ENCODE measurements at places on chromosomes 6 and 20.

DNA sequence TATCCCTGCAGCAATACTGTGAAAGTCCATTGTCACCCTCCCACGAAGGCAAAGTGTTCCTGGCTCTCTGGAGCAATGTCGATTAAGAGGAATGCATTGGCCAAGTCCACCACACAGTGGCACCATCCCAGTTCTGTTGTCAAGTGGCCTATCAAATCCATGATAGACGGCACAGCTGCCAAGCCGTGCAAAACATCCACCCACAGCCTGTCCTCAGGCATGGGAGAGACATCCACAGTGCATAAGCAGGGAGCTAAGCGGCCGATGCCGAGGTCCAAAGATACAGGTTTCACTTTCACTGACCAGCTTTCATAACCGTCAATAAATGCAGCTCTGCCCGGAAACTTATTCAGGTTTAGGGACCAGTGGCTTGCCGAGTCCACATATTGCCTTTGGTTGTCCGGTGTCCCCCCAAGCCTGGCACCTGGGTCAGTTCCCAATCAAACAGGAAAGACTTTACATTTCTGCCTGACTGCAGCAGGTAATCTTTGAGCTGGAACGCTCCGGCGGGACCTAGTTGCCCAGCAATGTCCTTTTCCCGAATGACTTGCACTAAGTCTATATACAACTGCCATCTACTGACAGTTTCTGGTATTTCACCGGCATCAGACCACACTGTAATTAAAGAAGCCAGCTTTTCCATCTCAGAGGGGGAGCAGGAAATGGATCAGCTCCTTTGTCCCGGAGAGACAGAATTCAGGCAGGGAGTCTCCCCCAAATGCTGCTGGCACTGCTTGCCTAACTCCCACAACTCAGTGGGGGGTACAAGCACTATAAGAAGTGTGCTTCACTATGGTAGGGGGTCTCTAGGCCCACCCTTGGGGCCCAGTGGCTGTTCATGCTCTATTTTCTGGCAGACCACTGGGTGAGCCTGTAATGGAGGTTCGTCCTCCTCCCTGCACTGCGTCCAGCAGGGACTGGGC is 6.3 kb downstream of the ZKSCAN3 start:
- DNase-seq = peak; percentile 41

DNA sequence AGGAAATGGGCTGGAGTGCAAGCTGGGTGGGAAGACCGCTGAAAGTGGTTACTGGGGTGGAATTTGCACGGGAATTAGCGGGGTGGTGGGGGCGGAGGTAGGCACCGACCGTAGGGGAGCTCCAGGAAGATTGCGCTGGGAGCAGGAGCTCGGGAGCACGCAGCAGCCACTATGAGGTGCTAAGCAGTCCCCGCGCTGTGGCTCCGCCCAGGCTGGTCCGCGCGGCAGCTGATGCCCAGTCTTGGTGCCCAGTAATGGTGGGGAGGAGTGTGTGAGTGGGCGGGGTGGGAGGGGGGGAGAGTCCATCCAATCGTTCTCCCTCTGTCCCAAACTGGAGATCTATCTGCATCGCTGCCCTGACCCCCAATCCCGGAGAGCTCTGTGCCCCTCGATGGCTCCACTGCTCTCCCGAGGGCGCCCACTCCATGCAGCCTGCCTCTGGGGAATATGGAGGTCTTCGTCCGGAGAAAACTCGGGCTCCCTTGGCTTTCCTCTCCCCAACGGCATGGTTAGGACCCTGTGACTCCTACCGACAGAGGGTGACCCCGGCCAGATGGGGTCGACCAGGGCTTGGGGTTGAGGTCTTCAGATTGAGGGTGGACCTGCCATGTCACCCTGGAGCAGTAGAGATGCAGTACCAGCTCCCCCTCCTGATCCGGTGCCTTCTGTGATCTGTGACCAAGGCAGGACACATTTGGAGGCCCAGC is 5.3 kb downstream of the TP53TG5 start:
- no peak for DNase-seq

GRCh38 chr6:148112851-148113319 is 229.8 kb upstream of the SASH1 start:
- DNase-seq = no peak

DNA sequence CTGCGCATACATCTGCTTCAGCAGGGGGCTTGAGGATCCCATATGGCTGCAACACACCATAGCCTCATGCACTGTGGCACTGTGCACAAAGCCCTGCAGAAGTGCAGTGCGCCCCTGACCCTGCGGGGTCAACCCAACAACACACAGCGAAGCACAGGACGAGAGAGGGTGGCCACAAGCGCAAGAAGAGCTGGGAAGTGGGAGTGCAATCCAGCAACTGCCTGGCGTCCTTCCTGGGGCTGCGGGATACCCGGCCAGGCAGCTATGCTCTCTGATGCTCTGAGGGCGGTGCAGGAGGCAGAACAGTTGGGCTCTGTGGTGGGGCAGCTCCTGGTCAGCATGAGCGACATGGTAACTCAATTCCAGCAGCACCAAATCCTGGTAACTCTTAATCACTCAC is 5.6 kb upstream of the ACSS1 start:
- DNase-seq = no peak

- no peak for DNase-seq
These were observed 162.5 kb downstream of the ALDH8A1 start for GRCh38 chr6:134787261-134787877.

DNA sequence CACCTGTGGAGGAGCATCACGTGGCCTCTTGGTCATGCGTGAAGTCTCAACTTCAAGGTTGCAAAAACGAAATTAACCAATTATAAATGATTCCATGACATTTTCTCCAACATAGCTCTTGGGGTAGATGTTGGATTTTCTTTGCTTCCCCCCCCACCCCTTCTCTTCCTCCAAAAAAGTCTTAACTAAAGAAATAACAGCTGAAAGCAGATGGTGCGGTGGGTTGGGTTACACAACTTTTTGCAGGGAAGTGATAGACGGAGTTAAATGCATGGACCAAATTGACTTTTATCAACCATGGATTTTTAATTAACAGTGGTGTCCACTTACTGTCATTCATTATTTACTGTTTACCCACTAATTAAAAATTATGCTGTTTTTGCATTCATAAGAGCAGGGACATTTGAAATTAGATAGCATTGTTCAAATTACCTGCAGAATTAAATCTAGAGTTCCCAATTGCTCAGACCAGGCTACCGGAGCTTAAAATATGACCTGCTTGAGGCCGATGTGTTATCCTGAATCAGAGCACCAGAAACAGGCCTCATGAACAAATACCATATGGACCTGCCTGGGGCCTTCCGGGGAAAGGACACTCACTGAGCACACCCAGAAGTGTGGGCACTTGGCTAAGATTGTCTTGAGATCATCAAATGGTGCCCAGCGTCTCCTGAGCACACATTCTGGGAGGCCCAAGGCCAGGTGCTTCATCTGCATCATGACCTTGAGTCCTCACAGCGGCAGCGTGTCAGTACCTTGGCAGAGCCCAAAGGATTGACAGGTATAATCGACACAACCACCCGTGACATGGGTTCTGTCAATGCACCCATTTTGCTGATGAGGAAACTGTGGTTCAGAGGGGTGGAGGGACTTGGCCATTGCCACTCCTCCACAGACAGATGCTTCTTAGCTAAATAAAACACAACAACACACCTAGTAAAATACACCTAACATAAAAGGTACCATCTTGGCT is 41.5 kb downstream of the APCDD1L start:
- no peak for DNase-seq

DNA sequence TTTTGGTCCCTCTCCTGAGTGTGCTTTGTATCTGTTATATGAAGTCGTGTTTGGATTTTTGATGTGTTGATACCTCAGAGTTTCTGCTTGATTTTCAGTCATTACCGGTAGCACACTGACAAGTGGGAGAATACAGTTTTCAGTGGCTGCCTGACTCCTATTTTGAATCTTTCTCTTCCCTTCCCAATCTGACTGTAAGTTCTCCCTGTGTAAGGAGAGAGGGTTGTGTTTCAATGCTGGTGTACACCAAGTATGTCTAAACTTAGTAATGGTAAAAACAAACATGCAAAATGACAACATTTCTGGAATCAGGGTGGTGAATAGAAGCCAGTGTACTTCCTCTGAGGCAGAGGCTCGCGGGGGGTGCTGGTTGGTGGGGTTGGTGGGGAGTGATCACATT is 103.4 kb downstream of the HIVEP1 start:
- DNase-seq = no peak

DNA sequence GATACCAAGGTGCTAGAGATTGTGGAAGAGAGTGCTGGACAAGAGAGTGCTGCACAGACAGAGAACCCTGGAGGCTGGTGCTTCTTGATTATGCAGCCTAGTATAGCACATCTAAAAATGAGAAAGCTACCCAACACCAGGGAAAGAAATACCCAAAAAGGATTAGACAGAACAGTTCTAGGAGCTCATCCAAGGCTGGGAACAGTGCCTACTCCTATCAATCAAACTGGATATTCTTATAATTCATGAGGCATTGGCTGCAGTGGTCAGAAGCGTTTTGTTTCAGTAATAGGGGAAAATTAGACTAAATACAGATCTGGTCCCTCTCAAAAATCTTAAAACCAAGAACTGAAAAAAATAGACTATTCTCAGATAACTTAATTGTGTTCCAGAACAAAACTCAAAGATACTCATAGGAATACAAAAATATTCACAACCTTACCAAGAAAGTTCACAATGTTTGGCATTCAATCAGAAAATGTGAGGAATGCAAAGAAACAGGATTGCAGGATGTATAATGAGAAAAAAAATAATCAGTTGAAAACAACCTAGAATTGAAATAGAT is 222.9 kb downstream of the EPHA7 start:
- no peak for DNase-seq

DNA sequence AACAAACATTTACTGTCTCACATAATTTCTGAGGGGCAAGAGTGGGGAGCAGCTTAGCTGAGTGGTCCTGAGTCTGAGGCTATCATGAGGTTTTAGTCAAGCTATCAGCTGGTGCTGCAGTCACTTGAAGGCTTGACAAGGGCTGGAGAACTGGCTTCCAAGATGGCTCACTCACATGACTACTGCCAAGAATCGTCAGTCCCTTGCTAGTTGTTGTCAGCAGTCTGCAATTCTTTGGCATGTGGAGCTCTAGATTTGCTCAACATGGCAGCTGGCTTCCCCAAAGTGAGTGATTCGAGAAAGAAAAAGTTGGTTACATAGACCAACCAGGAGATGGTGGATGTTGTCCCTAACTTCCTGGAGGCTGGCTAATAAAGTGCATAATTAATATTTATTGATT is 2.8 kb upstream of the LRRC1 start:
- DNase-seq = no peak

GRCh38 chr20:36093025-36093803 is 61.3 kb upstream of the EPB41L1 start:
- no peak for DNase-seq

DNA sequence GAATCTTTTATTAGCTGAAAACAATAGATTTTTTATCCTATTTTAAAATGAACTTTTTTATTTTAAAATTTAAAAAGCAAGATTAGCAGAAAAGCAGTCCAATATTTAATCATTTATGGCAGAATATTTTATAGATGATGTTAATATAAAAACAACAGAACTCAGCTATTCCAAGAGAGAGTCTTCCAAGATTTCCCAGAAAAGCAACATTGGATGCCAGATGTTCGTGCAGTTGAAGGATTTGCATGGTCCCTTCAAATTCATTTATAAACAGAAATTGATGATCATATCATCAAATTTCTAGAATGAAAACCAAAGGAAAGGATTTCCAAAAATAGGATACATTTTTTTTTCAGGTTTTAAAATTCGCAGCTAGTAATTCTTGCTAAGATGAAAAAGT is 25.4 kb upstream of the CNKSR3 start:
- no peak for DNase-seq

GRCh38 chr6:131135244-131136020 is at the start of gene AKAP7:
Gene AKAP7 (plus strand): TSS chr6:131135467. CDS start chr6:131135764, 297 bp downstream.
- peak; percentile 54 for DNase-seq

DNA sequence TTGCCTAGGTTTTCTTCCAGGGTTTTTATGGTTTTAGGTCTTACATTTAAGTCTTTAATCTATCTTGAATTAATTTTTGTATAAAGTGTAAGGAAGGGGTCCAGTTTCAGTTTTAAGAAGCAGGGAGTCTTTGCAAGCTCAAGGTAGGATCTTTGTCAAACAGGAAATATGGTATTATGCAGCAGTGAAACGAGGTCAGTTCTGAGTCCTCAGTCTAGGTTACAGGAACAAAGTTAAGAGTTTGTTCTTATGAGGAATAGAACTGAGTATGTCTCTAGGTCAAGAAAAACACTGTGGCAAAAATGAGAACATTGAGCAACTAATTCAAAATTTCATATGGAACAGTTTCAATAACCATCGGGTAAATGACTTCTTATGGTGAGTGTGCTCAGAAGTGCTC is 63.6 kb downstream of the GCLC start:
- no peak for DNase-seq

DNA sequence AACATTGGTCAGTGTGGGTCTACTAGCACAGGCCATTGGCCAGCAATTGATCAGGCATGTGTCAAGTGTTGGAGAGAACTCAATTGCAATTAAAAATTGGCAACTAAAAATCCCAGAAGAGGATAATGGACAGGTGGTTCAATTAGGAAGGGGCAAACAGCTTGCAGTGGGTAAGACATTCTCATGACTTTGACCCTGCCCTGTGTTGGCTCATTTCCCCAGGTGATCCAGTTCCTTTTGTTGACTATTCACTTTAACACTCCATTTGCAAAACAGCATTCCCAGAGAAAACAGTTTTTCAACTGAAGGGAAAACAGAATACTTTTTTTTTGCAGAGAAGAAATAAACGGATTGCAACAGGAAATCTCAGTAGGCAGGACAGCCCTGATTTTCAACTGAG is 28.9 kb upstream of the SCGN start:
- DNase-seq = no peak

GRCh38 chr6:24982231-24982630 is 46.5 kb upstream of the RIPOR2 start:
- DNase-seq = no peak

DNA sequence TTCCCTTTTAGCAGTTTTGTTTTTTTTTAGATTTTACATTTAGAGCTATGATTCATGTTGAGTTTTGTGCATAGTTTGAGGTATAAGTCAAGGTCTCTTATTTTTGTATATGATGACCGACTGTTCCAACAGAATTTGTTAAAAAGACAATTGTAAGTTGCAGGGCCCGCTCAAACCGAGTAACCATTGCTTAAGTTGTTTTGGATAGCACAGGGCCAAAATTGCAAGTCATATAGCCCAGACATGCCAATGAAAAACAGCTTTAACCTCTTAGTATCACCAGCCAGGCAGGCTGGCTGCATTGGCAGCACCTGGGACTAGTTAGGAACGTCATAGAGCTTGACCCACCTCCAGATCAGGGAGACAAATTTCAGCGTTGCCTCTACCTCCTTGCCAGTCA is 47.3 kb downstream of the PFDN4 start:
- DNase-seq = no peak

- no peak for DNase-seq
These were observed 97.4 kb downstream of the THBS2 start for GRCh38 chr6:169156108-169156792.

DNA sequence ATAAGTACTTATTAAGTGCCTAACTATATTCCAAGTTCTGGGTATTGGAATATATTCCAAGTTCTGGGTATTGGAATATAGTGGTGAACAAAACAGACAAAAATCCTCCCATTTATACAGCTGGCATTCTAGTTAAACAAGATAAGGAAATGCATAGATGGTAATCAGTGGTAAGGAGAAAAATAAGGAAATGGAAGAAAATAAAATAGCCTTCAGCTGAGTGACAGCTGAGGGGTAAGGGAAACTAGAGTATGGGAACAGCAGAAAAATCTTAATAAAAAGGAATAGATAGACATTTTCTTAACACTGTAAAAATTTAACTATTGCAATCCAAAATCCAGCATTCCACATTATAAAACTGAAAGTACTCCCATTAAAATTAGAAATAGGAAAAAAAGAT is 17.2 kb upstream of the WFDC10A start:
- no peak for DNase-seq

- no peak for DNase-seq
These were observed 91.9 kb downstream of the PDE10A start for GRCh38 chr6:165571068-165571682.
